Aorta (tissue), 5 donors: ENCODE measurements at places on chromosomes 3 and 15.

DNA sequence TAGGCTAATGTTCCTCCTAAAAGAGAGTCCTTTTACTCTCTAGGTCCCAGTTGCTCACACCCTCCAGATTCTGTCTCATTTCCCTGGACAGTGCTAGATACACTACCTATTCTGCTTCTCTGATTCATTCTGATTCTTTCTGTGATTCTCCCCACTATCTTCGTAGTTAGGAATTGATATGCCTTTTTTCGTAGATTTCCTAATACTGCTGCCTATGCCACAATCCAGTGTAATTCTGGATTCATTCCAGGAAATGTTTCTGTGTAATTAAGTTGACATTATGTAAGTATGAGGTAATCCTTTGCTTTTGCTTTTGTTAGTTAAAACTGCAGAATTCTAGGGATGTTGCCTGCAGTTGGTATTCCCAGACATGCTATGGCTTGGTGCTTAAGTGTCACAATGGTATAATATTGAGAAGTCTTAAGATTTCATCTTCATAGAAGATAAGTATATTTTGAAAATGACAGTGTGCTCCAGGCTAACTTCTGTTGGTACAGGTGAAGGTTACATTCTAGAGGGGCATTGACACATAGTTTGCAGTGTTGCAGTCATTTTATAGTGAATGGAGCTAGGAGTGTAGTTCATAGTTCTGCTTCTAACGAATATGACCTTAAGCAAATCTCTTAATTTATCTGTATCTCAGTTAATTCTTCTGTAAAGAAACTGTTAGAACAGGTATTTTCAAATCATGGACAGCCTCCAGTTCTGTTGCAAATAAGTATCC, 54.3 kb downstream of the RIOX2 start:
- no peak for DNase-seq

DNA sequence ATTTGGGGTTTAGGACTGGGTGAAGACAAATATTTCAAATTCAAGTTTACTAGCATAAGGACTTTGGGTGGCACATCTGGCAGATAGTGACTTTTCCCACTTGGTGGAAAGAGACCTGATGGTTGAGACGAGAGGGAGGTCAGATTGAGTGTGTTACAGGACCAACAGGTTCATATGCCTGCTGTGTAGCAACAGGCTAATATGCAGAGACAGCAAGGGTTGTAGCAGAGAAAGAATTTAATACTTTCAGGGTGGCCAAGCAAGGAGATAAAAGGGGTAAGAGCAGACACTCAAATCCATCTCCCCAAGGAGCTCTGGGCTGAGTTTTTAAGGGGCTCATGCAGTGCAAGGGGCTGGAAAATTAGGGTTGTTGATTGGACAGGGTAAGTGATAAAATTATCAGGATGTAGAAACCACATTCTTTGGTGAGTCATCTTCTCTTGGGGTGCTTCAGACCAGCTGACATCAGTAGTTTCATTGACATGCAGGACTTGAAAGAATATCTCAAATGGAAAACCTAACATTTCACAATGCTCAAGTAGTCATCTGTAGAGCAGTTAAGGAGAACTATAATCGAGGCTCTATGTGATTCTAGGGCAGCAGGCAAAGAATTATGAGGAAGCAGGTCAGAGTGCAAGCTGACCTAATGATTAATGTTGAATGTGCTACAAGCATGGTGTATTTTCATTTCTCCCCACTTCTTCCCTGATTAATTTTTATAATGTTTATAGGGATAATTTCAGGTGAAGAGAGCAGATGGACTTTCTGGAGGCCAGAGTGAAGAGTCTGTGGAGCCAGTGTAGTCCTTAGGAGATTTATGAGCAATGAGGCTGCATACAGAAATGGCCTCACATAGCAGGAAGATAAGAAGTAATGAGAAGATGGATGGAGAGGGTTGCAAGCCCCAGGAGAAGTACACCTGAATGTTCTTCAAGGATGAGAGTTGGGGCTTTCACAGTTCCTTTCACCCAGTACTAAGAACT, 13.7 kb downstream of the FOXB1 start:
- no peak for DNase-seq

- no peak for DNase-seq
Observed at GRCh38 chr3:101643861-101644613, 32.9 kb downstream of the ZBTB11 start.

- DNase-seq: peak; percentile 74
Observed at GRCh38 chr3:43872301-43872700, 181.6 kb downstream of the ABHD5 start.
